Right atrium auricular region (tissue), 2 donors: ENCODE measurements at places on chromosomes 11 and 22.
A peak's percentile ranks its signal among the peaks of the same experiment; 100 is the strongest.

DNA sequence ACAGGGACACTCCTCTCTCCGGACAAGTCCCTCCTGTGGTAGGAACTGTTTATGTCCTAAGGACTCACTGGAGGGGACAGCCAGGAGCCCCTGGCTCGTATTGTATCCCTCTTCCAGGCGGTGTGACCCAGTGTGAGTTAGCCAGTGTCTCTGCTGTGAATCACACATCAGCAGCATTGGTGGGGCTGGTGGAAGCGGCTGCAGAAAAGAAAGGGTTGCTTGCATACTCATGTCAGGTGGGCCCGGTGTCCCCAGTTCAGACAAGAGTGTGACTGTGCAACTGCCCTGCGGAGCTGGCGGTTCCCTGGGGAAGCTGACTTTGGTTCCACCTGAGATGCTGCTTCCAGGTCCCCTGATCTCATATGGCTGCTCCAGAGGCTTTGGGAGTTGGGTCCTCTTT lies 99.4 kb downstream of the ZBTB16 start:
- no peak for DNase-seq

GRCh38 chr11:78532991-78533390 lies 41.7 kb downstream of the NARS2 start:
- no peak for DNase-seq

- DNase-seq, result no peak
Measured at GRCh38 chr11:113705871-113706655, at the start of gene TMPRSS5. Gene TMPRSS5 (minus strand): TSS chr11:113706308. CDS start chr11:113706224, 84 bp downstream.

DNA sequence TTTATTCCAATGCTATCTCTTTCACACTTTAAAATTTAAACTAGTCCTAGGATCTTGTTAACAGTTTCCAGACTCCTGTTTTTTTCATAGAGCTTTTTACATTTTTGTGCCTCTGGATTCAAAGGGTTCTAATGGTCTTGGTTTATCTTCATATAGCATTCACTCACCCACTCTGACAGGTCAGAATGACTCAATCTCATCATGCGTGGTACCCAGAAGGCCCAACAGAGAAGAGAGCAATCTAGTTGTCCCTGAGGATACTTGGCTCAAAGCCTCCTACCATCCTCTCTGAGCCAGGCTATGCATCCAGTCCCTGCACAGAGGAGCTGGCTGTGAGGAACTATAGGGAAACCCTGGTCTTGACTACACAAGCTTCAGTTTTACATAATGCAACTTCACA lies 27.5 kb downstream of the MAML2 start:
- DNase-seq, result no peak

DNA sequence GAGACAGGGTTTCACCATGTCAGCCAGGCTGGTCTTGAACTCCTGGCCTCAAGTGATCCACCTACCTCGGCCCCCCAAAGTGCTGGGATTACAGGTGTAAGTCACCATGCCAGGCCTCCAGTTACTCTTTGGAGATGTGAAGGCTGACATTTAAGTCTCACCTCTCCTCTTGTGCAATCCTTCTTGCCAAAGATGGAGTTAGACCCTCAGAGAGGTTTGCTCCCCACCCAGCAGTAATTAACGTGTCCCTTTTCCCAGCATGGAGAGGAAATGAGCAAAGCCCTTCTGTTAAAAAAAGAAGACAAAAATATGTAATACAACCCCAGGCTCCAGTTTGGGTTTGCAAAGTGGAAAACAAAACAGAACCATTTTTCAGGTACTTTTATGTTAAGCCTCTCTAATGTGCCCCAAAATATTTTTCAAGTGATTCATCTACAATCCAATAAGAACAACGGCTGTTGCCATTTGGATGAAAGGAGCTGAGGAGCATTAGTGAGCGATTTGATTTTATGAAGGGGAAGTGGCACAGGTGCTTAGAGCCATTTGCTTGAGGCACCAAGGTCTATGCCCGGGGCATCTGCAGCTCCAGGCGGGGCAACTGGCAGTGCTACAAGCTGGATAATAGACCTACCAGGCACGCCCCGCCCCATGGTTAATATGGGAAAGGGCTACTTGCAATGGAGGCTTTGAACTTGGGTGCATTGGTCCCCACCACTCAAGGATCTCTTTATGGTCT lies 57.2 kb downstream of the GRIK4 start:
- no peak for DNase-seq

DNA sequence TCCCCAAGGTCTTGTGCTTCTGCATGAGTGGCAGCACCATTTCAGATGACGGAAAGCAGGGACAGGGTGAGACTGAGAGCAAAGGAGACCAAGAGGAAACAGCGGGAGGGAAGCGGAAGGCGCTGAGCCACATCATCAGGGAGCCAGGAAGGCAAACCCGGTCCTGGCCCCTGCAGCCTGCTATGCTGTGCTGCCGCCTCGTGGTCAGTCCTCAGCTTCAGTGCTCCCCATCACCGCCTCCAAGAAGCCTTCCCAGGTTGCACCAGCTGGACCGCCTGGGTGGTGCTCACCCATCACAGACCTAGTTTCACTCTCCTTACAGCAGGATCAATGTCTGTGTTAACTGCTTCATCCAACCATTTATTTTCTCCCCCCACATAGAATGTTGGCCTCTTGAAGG lies 73.0 kb upstream of the PHF21B start:
- DNase-seq, result no peak

GRCh38 chr11:114154271-114155047 lies 94.9 kb downstream of the ZBTB16 start:
- peak; percentile 86 for DNase-seq

DNA sequence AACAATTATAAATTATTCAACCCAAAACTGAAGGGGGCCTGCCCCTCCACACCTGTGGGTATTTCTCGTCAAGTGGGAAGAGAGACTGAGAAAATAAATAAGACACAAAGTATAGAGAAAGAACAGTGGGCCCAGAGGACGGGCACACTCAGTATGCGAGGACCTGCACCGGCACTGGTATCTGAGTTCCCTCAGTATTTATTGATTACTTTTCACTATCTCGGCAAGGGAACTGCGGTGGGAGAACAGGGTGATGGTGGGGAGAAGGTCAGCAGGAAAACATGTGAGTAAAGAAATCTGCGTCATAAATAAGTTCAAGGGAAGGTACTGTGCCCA lies 3.2 kb downstream of the C11orf54 start:
- no peak for DNase-seq

DNA sequence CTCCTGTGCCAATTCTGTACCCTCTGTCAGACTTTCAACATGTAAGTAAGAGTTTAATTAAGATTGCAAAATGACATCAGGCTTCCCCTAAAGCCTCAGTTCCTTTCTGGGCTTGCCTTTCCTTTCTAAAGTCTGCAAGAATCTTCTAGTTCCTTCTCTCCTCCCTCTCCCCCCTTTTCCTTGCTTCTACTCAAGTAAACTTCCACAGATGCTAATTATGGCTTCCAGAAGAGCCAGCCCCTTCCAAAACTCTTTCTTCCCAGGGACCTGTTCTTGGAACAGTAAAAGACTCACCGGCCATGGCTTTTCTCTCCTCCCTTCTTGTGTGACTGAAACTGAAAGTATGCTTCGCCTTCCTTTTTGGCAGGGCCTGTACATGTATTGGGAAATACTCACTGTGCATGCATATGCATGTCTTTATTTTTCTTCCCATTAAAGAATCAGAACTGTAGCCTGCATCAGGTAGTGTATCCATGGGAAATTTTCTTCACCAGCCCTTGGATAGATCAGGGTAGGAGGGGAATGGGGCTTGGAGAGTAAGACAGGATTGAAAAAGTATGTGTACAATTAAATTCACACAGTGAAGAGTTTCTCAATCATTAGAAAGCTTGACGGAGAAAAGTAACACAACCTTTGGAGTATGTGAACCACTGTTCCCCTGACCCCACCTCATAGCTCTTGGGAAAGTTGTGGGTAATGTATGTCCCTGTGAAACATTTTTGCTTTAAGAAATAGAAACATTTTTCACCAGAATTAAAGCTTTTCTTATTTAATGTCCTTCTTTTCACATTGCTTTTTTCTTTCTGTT lies at the start of gene CASP1:
TSS of gene CASP1 (minus strand) at position 332 of the 808 bp plus-strand sequence. CDS start at position 301, 31 bp downstream.
- peak; percentile 81 for DNase-seq

DNA sequence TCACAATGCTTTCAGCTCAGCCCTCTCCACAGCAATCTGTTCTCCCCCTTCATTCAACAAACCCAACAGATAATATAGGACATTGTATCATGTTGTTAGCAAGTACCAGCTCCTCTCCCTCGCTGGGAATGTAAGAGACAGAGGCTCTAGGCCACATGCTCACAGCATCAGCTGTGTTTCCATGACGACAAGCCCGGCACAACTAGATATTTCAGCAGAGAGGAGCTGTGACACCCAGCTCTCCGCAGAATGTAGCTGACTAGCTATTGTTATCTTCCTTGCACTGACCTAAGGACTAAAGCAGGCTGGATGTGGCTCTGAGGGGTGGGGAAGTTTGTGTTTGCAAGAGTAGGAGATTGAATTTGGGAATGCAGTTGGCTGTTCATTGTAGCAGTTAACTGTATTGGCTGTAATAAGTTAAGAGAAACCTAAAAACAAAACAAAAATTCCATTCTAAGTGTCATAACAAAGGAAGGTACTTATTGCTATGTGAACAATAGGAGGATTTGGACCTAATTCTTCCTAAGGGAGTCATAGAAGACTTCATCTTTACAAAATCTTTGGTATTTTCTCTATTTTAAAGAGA lies 28.0 kb upstream of the RRAS2 start:
- DNase-seq, result peak; percentile 63

GRCh38 chr11:19849947-19850593 lies 137.4 kb downstream of the NAV2 start:
- DNase-seq, result no peak

DNA sequence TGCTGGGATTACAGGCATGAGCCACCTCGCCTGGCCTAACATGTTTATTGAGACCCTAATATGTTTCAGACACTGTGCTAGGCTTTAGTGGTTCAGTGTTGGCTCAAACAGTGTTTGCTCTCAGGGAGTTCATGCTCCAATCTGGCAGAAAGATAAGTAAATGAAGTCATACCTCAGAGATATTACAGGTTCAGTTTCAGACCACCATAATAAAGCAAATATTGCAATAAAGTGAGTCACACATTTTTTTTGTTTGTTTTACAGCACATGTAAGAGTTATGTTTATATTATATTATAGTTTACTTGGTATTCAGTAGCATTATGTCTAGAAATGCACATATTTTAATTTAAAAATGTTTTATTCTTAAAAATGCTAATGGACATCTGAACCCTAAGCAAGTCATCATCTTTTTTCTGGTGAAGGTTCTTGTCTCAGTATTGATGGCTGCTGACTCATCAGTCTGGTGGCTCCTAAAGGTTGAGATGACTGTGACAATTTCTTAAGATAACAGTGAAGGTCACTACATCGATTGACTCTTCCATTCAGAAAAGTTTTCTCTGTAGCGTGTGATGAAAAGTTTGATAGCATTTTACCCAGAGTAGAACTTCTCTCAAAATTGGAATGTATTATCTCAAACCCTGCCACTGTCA lies 243.0 kb upstream of the ANO5 start:
- no peak for DNase-seq

GRCh38 chr11:40045312-40045711 lies 1414.1 kb downstream of the LRRC4C start:
- no peak for DNase-seq

- no peak for DNase-seq
Measured at GRCh38 chr11:125305345-125305744, 140.8 kb downstream of the PKNOX2 start.

DNA sequence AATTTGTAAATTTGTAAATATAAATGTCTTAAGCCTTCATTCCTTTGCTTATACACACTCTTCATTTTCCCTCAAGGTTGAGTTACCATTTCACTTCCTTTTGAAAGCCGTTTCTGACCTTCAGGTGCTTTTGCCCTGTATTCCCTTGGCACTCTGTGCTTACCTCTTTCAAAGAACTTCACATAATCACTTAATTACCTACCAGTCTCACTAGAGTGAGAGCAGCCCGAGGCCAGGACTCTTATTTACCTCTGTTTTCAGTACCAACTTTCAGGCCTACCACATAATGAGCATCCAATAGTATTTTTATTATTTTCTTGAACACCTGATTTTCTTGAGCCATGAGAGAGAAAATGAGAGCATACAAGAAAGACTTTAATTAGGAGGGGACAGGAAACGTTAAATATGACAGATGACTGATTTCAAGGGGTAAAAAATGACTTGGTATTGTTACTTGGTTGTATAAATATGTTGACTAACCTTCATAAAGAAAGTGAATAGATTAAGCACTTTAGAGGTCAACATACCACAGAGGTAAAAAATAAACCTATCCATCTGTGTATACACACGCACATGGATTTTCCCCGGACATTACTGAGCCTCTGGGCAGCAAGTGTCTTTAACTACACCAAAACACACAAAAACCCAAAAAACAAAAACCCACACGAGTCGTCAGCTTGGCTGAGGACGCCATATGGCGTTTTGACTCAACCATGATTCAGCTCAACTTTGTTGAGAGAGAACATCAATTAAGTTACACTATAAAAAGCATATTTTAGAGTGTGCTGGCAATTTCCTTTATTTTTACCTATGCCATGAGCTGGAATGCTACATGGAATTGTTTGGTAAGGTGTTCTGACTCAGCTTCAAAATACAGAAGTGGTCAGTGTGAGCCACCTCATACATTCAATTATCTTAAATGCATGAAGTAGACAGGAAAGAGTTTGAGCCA lies 7.6 kb downstream of the ATXN10 start:
- no peak for DNase-seq

- no peak for DNase-seq
Measured at GRCh38 chr11:69114811-69115523, 40.8 kb upstream of the SMIM38 start.

- DNase-seq, result no peak
Measured at GRCh38 chr11:80773919-80774318, 1333.1 kb upstream of the TENM4 start.

DNA sequence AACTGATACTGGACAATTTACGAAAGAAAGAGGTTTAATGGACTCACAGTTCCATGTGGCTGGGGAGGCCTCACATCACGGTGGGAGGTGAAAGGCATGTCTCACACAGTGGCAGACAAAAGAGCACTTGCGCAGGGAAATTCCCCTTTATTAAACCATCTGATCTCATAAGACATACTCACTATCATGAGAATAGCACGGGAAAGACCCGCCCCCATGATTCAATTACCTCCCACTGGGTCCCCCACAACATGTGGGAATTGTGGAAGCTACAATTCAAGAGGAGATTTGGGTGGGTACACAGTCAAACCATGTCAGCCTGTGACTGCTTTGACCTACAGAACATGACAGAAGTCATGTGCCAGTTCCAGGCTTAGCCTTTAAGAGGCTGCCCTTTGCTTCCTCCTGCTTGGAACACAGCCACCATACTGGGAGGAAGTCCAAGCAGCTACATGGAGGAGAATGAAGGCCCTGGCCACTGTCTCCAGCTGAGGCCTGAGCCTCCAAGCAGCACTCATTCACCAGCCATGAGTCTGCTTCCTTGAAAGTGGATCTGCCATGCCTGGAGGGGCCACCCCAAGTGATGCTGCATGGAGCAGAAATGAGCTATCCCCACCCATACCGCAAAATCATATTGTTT lies 10.9 kb upstream of the GAL start:
- DNase-seq, result no peak

- peak; percentile 79 for DNase-seq
Measured at GRCh38 chr22:35921777-35922176, 106.8 kb downstream of the RBFOX2 start.

GRCh38 chr22:38837414-38837928 lies 6.4 kb downstream of the NPTXR start:
- DNase-seq, result no peak

GRCh38 chr11:8672346-8672745 lies 10.1 kb downstream of the TRIM66 start:
- peak; percentile 26 for DNase-seq

GRCh38 chr11:128349650-128350299 lies 237.6 kb downstream of the ETS1 start:
- DNase-seq, result no peak

- no peak for DNase-seq
Measured at GRCh38 chr11:30260813-30261212, 30.0 kb downstream of the FSHB start.

GRCh38 chr11:21511835-21512440 lies 680.9 kb upstream of the ANO5 start:
- no peak for DNase-seq
